ENCODE measurements at places on chromosomes 7 and 10. TPM values are rescaled to one million over a fixed set of nuclear protein-coding genes. Genes with fewer than 3 reads are reported as not detected.

DNA sequence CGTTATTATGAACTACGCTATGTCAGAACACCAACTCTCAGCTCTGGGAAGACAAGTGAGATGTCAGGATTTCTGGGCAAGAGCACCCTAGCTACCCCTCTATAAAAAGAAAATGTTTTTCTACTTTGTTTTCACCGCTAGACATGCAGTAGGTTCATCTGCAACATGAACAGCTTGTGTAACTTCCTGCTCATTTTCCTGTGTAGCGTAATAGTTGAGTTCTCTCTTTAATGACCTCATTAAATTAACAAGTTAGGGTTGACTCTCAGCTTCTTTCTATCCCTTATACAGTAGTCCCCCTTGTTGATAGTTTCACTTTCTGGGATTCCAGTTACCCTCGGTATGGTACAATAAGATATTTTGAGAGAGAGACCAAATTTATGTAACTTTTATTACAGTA lies 329.4 kb upstream of the ZNF32 start:
- no peak overlapping the region for H3K4me3 ChIP-seq
- H3K27ac ChIP-seq: no peak overlapping the region
- no peak for DNase-seq

DNA sequence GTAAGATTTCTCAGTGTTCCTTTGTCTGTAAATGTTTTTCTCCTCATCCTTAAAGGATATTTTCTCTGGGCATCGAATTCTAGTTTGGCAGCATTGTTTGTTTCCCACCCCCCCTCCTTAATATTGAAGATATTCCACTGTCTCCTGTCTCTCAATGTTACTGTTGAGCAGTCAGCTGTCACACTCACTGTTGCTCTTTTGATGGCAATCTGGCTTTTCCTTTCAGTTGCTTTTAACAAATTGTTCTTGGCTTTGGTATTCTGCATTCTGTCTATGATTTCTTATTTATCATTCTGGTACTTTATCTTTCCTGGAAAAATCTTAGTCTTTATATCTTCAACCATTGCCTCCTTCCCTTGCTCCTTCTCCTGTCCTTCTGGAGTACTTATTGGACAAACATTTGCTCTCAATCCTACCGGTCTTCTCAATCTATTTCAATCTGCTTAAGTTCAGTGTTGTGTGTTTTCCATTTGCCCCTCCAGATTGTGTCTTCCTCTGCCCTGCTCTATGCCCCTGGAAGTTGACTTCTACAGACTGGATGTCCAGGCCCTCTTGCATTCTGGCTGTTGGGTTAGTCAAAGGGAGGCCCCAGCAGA lies 9.3 kb upstream of the GTPBP4 start:
- no peak overlapping the region for H3K4me3 ChIP-seq
- H3K36me3 ChIP-seq: peaks cover 9% of the 10 kb centered on the region
- DNase-seq: no peak

CALML3 gene
- 0.10 TPM for polyA plus RNA-seq

CALML5 gene
- 0.13 TPM for polyA plus RNA-seq

DNA sequence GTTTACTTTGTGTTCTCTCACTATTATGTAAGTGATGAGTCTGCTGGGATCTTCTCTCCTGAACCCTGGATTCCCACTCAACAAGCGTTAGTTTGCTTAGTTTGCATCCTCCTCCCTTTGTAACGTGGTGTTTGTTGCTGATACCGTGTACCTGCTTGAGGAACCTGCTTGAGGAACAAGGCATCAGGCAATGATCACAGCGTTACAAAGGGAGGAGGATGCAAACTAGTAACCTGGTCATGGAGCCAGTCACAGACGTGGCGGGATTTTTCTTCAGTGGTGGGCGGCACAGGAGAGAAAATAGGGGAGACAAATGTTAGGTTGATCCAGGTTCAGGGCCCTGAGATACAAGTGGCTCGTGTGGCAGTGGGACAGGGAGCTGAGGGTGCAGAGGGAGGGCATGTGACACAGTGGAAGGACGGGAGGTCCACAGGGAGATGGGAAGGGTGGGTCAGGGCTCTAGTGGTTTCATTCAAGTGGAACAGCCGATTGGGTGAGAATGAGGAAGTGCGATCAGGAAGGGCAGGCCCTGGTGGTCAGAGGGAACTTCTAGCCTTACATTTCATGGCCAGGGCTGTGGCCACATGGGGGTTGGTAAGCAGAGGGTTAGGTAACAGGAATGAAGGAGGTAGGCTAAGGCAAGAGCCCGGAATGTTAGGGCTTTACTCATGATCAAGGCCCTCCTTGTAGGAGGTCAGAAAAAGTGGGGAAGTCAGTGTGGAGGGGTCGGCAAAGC lies 38.0 kb downstream of the SNX10 start:
- no peak overlapping the region for H3K4me3 ChIP-seq
- no peaks in the 10 kb centered on the region for H3K27me3 ChIP-seq
- H3K4me1 ChIP-seq: peaks cover 71% of the 10 kb centered on the region
- peak overlapping the region; percentile 82 for H3K27ac ChIP-seq
- H3K36me3 ChIP-seq: no peaks in the 10 kb centered on the region
- peak; percentile 86 for DNase-seq

ADCY1 gene
- 0.17 TPM for polyA plus RNA-seq

MRLN gene
- not detected for polyA plus RNA-seq

Measured in spleen (tissue), 13 donors.